ENCODE measurements at places on chromosomes 5 and 9.

GRCh38 chr9:76445976-76446375 lies 13.0 kb upstream of the GCNT1 start:
- no peak for DNase-seq

DNA sequence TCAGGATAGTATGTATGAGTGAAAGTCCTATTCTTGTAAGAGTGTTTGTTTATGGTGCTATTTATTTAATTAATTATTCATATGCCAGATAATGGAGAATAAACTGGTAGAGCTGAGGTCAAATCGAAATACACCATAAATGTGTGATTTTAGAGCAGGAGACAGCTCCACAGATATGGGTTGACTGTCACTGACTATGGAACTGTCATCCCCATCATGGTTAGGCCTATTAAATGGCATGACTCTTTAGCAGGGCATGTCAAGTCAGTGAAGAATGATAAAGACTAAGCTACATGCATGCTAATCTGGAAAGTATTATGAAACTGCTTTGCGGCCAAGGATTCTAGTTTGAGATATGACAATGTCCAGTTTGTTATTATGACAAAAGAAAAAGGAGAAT lies 658.6 kb downstream of the ISL1 start:
- DNase-seq: no peak

GRCh38 chr9:98327249-98327561 lies 71.8 kb upstream of the TBC1D2 start:
- DNase-seq: no peak

GRCh38 chr9:5389109-5389732 lies 48.5 kb downstream of the PLGRKT start:
- no peak for DNase-seq

GRCh38 chr5:59766427-59767210 lies 126.9 kb downstream of the PDE4D start:
- DNase-seq: no peak

DNA sequence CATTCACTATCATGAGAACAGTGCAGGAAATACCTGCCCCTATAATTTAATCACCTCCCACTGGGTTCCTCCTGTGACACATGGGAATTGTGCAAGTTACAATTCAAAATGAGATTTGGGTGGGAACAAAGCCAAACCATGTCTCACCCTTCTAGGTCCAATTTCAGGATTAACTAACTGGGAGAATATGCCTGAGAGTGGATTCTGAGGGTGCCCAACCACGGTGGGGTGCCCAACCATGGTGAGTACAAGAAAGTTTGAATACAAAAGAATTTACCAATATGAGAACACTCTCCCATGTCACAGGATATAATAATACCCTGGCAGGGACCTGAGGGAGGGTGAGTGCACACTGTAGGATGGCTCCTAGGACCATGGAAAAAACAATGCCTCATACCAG lies 17.2 kb upstream of the GDA start:
- no peak for DNase-seq

DNA sequence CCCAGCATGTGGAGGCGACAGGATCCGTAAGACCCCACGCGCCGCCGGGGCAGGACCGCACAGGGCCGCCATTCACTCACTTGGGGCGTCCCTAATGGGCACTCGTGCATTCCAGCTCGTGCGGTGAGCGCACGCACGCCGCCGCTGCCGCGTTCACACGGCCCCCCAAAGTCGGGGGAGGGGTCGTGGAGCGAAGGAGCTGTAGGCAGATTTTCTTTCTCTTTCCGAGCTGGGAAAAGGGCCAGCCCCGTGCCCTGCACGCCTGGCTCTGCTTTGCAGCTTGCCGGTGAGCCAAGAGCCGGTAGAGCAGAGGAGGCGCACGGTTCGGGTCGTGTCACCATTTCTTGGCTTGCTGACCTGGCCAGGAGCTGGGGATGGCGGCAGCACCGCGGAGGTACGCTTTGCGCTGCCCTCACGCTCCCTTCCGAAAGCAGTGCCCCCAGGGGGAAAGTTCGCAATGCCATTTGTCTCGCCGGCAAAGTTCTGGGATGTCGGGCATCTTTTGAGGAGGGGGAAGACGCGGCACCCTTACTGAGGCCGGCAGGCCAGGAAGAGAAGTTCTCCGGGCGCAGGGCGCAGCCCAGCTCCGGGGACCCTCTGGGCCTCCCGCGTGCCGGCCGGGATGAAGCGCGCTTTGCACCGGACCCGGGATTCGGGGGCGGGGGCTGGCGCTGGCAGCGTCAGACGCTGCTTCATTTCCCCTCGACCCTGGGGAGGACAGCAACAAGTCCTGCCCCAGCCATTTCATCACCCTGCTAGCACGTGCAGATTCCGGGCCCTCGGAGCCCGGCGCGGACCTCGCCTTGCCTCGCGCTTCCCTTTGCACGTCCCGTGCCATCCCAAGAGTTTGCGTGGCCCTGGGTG lies 898 bp downstream of the STC2 start:
- DNase-seq: no peak

Measured in activated CD4-positive, alpha-beta T cell treated with anti-CD3 and anti-CD28 coated beads for 1 hour (primary cell).